ENCODE measurements at places on chromosomes 12 and 14.

GRCh38 chr14:22296088-22296487 is 292.9 kb downstream of the DAD1 start:
- DNase-seq = no peak

DNA sequence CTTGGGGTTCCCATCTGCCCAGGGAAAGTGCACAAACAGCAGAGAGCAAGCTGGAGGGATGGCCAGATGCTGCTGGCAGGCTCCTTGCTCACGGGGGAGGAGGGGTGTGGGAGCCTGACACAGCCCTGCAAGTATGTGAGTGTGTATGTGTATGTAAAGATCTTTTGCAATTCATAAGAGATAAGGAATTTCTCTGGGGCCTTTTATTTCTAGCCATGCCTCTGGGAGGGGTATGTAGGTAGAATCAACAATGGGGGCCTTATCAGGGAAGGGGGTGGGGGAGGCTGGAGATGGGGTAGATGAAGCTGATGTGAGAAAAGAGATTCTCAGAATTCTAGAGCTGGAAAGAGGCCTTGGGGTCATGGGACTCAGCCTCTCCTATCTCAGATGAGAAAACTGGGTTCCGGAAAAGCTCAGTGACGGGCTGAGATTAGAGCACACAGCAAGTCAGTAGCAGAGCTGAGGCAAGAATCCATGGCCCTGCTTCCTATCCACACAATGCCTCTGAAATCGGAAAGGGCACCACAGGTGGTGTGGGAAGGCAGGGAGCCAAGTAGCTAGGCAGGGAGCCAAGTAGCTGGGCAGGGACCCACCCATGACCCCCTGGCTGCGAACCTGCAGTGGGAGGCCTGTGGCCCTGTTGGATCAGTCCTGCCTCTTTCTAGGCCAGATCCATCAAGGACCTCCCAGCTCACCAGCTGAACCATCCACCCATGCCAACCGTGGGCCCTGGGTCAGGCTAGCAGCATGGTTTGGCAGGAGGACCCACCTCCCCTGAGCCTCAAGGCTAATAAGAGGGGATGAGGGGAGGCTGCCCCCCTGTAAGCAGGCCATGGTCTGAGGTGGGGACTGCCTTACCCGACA is 54.7 kb downstream of the PLEKHG3 start:
- DNase-seq = no peak

DNA sequence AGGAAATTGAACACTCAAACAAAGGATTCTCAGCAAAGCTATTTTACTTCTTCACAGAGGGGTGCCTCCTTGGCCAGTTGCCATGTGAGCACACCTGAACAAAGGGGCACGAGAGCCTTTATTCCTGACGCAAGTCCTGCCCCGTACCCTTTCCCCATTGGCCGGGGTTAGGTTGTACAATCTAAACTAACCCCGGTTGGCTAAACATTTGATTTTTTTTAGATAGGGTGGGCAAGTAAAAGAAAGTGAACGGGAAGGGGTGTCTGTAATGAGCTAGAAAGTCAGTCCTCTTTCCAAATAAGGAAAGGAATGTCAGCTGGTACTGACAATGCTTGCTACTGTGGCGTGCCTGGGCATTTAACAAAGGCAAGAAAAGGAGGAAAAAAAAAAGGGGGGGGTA is 135.5 kb upstream of the CDKN3 start:
- DNase-seq = no peak

DNA sequence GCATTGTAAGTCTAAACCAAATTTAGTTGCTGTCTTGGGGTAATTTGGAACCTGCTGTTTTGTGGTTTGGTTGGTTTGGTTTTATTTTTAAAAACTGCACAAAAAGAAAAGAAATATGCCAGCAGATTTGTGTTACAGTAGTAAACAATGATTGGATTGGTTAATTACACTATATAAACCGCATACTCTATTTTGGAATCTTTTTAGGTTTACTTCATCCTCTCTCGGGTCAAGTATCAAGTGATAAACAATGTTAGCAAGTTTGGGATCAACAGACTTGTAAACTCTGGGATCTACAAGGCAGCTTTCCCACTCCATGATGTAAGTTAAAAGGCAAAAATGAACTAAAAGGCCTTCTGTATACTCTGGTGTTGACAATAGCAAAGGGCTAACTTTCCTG is 132.4 kb downstream of the ANO6 start:
- DNase-seq = no peak

GRCh38 chr14:41859336-41859735 is 252.7 kb downstream of the LRFN5 start:
- no peak for DNase-seq

- peak; percentile 1 for DNase-seq
Observed at GRCh38 chr12:46005151-46005797, 14.9 kb upstream of the SCAF11 start.

GRCh38 chr14:104931771-104932675 is 7.3 kb downstream of the PLD4 start:
- DNase-seq = no peak

GRCh38 chr12:21989819-21990412 is 48.7 kb upstream of the ABCC9 start:
- DNase-seq = no peak

DNA sequence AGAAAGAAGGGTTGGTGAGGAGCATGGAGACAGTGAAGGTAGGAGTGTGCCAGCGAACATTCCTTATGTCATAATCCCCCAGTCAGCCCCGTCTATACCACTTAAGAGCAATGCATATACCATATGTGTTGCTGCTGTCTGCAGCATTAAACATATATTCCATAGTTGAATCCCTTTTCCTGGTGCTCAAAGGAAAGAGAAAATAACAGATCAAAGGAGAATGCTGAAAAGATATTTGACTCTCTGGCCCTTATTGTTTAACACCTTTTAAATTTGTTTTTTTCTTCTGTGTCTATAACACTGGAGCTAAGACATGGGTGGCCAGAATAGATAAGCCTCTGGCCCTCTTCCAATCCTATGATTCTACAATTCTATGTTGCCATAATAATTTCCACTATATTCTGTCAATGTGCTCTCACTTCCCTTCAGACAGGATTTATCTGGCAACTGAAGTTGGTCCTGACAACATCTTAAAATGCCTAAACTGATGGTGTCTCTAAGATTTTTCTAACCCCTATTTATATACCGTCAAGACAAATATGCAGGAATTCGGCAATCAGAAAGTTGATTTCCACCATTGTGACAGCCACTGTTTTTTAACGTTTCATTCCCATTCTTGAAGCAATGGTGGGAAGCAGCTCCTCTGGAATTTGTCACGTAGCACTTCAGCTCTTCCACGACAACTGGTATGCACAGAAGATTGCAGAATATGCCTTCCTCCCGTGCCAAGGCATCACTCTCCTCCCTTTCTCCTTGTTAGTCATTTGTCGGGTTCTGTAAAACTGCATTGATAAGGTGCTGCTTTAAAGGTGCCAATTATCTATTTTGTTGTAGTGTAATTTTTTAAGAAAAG is 204.7 kb downstream of the BCAT1 start:
- DNase-seq = no peak

GRCh38 chr12:92110083-92110640 is 35.5 kb downstream of the BTG1 start:
- no peak for DNase-seq

- DNase-seq = no peak
Observed at GRCh38 chr12:108316176-108317086, 22.7 kb downstream of the CMKLR1 start.

- DNase-seq = no peak
Observed at GRCh38 chr14:94001016-94001415, 3.9 kb downstream of the CCDC197 start.

DNA sequence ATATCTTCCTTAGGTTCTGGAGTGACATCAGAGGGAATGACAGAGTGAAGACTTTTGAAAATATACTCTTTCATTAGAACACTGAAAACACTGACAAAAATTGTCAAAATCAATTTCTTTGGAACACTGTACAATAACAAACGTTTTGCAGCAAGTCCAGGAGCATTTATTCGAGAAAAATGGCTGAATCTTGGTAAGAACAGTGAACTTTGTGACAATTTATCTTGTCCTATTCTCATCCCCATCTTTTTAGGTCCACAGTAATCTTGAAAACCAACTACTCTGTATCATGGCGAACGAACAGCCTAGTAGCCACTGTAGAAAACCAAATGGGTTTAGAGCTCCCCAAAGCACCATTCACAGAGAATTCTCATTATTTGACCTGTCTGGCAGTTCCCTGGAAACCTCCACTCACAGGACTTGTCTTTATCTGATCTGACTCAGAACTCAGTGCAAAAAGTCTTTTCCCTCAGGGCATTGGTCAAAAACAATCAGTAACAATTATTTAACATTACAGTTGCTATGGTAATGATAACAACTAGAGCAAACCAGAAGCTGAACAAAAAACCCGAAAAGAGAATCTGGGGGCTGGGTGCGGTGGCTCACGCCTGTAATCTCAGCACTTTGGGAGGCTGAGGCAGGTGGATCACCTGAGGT is 20.3 kb upstream of the PPP2R5E start:
- no peak for DNase-seq

- DNase-seq = no peak
Observed at GRCh38 chr12:94768398-94769046, 118.2 kb upstream of the TMCC3 start.

DNA sequence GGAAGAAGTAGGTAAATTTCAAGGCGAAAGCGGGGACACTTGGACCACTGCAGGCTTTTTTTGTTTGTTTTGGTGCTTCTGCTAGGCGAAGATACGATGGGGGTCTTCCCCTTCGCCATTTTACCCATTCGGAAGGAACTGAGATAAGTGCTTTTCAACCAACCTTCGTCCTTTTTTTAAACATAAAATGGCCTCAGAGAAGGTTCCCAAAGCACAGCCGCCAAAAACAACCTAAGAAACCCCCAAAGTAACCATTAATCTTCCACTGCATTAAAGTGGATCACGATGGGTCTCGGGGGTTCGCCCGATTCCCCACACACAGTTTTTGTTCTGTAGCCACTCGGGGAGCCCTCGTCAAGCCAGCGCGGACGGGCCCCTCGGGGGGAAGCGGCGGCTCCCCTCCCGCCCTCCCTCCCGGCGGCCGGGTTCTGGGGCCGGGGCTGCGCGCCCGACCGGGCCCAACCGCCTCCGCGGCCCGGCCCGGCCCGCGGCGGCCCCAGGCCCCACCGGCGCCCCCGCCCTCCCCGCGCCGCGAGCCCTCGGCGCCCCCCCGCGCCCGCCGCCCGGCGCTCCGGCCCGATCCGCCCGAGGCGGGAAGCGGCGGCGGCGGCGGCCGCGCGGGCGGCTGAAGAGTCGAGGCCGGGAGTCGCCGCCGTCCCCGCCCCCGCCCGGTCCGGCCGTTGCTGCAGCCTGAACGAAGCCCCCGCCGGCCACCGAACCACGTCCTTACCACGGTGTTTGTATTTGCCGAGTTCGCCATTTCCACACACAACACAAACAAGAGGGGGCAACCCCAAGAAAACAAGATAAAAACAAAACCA is 790 bp downstream of the GTF2A1 start:
- peak; percentile 72 for DNase-seq

- no peak for DNase-seq
Observed at GRCh38 chr14:63564318-63564717, 21.1 kb upstream of the PPP2R5E start.

DNA sequence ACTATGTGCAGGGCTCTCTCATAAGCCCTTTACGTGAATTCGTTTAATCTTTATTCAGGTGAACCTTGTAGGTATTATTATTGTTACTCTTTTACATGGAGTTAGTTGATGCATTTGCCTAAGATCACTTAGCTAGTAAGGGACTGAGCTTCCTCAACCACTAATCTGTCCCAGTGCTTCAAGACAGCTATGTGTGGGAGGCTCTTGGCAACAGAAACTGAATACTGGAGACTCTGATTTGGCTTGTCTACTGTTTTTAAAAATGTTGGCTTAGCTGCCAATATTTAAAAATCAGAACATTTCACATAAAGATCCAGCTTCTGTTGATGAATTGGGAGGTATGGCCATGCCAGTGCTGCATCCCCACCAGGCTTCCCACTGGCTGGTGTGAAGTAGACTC is 6.8 kb downstream of the KNTC1 start:
- DNase-seq = no peak

- DNase-seq = no peak
Observed at GRCh38 chr12:27244689-27245488, 803 bp downstream of the STK38L start.

- no peak for DNase-seq
Observed at GRCh38 chr12:45547822-45548221, 181.7 kb upstream of the ARID2 start.

GRCh38 chr12:100208834-100209233 is 8.2 kb downstream of the ACTR6 start:
- DNase-seq = no peak

DNA sequence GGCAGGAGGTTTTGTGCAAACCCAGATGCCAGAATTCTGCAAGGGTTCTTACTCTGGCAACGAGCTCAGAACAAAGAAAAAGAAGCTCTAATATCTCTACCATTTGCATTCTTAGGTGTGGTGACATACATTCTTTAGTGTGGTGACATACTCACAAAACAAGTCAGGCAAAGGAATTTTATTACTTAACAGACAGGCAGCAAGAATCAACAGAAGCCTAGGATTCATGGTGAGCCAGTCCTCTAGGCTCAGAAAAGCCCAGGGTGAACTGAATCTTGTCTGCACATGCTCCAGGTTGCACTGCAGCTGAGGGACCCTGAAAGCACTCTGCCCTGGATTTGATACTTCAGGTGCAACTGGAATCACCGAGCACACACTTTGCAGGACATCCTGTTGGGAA is 122.4 kb upstream of the PTPRQ start:
- DNase-seq = no peak

DNA sequence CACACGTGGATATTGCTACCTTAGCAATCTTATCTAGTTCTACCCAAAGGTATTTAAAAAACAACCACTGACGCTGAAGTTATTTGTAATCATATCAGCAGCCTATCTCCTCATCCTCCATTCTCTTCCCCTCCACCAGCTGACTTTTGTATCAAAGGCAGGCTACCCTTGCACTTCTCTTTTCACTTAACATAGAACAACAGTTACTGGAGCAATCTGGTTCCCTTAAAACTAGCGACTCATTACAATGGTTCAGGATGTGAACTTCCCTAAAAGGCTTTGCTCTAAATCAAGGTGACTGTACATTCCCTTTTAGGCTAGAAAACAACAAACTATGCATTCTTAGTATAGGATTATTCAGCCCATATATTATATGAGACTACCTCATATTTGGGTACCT is 404.7 kb downstream of the APAF1 start:
- no peak for DNase-seq

DNA sequence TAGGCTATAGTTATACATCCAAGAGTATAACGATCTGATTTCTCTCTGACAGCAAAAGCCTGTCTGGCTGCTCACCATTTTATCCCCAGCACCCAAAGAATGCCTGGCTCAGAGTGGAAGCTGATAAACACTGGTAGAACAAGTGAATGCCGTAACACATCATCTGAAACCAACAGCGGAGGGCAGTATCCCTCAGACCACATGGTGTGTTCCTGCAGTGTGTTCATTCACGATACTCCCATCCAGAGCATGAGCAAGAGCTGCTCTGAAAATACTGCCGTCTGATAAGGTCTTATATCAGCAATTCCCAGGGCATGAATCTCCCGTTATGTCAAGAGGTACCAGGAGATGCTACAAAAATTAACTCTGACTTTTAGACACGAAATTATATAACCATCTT is 95.9 kb downstream of the TTC7B start:
- DNase-seq = peak; percentile 45

GRCh38 chr12:64332296-64332695 is 58.3 kb downstream of the C12orf56 start:
- DNase-seq = no peak

GRCh38 chr12:90299666-90300065 is 591.0 kb upstream of the ATP2B1 start:
- DNase-seq = no peak
